Frontal cortex (tissue), 4 donors: ENCODE measurements at places on chromosomes 2 and 18. TPM values are rescaled to one million over a fixed set of nuclear protein-coding genes. Genes with fewer than 3 reads are reported as not detected.

DNA sequence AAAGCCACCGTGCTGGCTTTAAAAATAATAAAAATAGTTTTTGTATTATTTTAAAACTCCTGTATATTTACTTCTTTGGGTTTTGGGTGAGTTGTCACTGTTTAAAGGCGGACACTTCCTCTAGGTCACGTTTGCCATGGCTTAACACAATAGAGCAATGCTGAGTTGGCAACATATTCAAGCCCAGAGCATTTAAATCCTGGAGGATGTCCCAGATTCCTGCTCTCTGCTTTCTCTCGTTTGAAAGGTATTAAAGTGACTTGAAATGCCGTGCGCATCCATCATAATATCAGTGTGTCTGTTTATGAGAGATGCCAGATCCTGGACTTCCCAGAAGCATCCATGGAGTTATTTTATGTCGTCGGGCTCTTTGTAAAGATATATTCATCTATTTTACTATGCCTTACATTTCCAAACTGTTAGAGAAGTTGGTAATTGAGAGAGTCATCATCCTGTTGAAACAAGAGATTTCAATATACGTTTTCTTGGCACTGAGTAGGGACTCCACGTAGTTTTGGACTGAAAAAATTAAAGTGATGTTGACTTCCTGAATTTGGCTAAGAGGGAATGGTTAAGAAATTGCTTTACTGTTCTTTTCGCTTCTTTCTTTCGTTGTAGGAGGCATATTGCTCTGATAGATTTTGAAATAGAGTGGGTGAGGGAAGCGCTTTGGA, 150.6 kb downstream of the ZNF236 start:
- no peak for DNase-seq

DNA sequence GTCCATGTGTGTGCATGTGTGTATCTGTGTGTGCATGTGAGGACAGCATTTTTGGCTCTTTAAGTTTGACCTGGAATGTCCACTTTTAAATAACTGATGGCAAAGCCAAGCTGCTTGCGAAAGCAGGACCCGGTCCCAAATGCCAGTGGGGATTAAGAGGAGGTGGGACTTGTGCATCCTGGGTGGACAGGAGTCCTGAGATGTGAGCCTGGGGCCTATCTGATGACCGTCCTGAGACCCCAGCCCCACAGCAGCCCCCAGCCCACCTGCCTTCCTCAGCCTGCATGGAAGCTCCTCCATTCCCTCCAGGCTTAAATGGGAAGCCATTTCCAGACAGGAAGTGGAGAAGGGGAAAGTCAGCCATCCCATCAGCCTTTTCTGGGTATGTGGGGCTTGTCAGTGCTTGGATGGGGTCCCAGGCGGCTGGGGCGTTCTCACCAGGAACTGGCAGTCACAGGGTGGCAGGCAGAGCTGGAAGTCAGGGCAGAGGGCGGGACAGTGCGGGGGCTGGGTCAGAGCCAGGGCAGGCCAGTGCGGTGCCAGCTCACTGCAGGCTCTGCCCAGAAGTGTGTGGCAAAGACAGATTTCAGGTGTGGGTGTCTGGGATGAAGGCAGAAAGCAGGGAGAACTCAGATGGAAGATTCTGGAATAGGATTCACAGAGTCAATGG, 117.8 kb downstream of the ACKR3 start:
- DNase-seq: no peak

Gene KLHL14
- total RNA-seq: 53.0 TPM

- DNase-seq: no peak
Measured at GRCh38 chr2:61671561-61672315, 133.6 kb upstream of the XPO1 start.

- no peak for DNase-seq
Measured at GRCh38 chr2:51994123-51994763, 962.3 kb upstream of the NRXN1 start.

DNA sequence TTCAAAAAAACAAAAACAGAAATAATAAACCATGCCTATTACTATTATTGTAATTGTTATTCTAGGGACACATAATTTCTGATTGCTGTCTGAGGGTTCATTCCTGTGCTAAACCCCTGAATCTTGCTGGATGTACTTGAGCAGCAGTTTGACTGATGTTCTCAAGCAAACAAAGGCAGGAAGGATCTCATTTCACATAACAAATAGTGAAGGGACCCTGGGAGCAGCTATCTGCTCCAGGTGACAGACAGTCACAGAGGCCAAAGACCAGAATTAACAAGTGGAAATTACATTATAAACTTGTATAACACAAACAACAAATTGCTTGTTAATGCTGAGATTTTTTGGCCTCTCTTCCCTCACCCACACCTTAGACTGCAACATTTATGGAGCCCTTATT, 284.2 kb downstream of the THSD7B start:
- DNase-seq: no peak

DNA sequence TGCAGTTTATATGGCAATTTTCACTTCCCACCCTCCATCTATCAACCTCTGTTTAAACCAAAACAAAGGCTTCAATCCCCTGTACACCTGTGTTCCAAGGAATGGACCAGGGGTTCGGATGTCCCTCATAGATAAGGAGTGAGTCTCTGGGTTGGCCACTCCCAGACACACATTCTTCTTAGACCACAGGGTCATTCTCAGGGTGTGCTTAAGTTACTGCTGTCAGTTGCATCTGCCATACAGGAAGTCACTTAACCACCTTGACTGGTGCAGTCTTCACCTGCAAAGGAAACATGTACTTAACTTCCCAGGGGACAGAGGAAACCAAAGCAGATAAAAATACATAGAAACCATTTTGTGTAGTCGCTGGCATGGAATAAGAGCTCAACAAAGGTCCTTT, 151.0 kb upstream of the NDUFV2 start:
- DNase-seq: no peak

DNA sequence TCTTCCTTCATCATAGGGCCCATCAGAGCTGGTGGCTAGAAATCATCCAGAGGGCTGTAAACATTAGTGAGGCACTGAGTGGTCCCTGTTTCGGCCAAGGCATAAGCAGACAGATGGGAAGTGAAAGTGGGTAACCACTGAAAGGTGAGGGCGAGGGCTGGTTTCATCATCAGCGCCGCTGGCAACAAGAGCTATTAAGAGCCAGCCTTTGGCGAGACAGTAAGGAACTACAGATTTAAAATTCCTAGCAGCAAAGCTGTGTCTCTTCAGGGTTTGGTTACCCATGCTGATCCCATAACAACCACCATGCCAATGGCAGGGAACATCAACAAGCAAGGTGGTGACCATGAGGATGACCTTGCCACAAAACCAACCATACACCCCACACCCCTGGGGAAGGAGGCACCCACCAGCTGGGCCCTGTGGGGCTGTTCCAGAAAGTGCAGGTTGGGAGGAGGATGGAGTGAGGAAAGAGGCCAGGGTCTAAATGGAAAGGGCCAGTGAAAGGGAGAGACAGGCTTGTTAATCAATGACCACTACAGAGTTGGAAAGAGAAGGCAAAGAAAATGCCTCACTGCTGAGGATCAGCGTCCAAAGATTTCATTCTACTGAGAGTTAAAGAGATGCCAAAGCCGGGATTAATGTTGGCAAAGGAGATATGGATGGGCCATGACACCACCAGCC, 9.0 kb upstream of the SLC20A1 start:
- no peak for DNase-seq

DNA sequence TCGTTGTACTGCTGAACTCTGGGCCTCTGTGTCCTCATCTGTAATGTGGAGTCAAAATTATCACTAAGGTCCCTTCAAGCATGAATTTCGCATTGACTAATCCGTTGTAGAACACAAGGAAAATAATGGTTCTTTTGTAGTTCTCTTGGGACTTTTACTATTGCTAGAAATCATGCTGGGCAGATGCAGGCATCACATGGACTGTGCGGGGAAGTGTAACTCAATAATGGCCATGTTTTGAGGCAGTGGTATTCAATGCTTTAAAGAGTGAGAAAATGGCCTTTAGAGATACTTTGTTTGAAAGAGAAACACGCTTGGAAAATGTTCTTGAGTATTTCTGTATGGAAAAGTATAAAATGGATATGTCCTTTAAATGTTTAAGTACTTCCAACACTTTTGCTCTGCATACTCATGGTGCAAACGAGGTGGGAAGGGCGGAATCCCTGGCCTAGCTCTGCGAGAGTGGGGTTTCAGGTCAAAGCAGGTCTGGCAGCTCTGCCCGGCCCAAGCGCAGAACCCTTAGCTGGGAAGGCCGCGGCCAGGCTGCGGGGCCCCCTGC, 117.3 kb upstream of the MSTN start:
- peak; percentile 23 for DNase-seq

Gene SKOR2
- not detected for total RNA-seq

Gene DHRS9
- 0.82 TPM for total RNA-seq

DNA sequence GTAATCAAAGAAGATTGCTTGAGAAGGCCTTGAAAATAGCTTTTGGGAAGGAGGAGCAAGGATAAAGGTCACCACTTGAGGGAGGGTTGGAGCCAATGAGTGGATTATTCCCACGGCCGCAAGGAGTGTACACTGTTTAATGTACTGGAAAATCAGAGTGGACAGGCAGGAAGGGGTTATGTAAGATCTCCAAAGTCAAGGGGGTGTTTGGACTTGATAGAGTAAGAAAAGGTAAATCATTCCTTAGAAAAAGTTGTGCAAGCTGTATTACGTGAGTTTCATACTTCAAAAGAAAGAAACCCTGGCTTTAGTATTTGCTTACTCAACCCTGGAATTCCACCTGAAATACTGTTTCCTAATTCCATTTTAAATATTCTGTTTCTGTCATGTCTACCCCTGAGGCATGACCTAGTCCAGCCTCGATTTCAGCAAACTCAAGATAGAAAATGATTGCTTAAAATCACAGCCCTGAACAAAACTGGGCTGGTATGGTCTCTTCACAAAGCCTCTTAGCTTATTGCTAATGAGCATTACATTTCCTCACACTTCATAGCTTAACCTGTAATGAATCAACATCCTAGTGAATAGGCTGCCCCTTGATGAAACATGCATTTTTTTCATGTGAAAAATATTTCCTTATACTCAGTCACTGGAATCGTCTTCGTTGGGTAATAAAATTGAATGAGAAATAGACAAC, 1.1 kb downstream of the MREG start:
- DNase-seq: no peak
